ENCODE measurements at places on chromosomes 3 and 15. TPM values are rescaled to one million over a fixed set of nuclear protein-coding genes. Genes with fewer than 3 reads are reported as not detected.
A peak's percentile ranks its signal among the peaks of the same experiment; 100 is the strongest.

The MUSTN1 gene
- 0.55 TPM for total RNA-seq

The LTK gene
- total RNA-seq = 0.24 TPM

GRCh38 chr15:29571792-29572431 lies 250.4 kb downstream of the TJP1 start:
- DNase-seq = peak; percentile 33

GRCh38 chr15:45133561-45133920 lies 3.7 kb downstream of the DUOX1 start:
- no peak for DNase-seq

The HAPLN3 gene
- total RNA-seq = 3.7 TPM

- no peak for DNase-seq
These were observed 16.1 kb upstream of the RARRES1 start for GRCh38 chr3:158748237-158748828.

- DNase-seq = no peak
These were observed 71.3 kb upstream of the HES1 start for GRCh38 chr3:194064380-194065332.

The HHATL gene
- total RNA-seq = 0.55 TPM

DNA sequence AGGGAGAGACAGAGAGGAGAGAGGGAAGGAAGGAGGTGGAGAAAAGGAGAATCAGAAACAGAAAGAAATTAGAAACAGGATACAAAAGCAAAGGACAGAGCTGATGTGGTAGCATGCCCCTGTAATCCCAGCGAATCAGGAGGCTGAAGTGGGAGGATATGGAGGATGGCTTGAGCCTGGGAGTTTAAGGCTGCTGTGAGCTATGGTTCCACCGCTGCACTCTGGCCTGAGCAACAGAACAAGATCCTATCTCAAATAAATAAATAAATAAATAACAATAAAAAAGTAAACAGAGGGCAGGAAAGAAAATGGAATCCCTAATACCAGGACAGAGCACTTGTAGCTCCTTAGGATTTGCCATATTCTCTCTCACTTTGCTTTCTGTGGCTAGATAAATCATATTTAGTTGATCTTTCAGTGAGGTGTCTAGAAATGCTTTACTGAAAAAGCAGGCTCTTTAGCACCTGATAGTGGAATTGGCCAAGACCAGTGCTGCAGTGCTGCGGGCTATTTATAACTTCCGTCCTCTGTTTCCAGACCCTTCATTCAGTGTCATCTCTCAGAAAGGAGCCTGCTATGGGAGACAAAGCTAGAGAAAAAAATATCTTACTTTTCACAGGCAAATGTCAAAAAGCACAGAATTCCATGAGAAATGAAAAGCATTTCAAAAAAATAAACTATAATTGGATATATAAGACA lies 20.0 kb upstream of the SLC28A2 start:
- no peak for DNase-seq

GRCh38 chr3:192737506-192737905 lies 10.2 kb upstream of the FGF12 start:
- no peak for DNase-seq

DNA sequence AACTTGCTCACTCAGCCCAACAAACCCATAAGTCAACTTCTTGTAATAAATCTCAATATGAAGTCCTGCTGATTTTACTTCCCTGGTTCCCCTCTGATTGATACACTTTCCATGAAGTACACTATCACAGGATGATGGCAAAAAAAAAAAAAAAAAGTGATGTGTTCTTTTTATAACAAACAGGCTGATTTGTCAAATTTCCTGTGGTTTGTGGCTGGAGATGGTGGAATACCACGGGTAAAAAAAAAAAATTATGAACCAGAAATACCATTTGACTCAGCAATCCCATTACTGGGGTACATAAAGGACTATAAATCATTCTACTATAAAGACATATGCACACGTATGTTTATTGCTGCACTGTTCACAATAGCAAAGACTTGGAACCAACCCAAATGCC lies 10.7 kb upstream of the SERPINI2 start:
- no peak for DNase-seq

The DPH6 gene
- total RNA-seq = 13.6 TPM

DNA sequence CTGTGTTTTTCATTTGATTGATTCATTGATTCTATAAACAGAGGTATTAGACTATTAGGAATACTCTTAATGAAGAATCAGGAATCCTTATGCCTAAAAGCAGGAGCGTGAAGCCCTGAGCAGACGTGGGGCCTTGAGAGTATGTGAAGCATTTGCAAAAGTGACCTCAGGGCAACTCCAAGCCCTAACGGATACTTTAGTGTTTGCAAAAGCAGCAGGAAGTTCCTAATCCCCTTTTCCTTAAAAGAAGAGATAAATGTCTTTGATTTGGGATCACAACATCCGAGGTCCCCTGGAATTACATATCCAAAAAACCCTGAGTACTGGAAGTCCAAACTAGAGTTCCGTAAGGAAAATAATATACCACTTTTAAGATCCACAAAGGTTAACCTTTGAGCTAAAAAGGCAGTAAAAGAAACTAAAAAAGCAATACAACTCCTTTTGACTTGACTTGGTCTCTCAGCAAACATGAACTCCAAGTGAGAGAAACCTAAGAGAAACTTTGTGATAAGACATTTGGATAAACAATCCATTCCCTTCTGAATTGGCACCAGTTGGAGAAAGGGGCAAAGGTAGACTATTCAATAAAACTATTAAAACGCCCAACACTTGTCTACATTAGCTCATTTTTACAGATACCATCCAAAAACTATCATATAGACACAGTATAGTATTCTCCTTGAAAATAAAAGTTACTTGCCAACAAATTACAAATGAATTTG lies 27.4 kb downstream of the PRTG start:
- DNase-seq = no peak

GRCh38 chr15:89399238-89400115 lies 64.9 kb upstream of the POLG start:
- peak; percentile 38 for DNase-seq

DNA sequence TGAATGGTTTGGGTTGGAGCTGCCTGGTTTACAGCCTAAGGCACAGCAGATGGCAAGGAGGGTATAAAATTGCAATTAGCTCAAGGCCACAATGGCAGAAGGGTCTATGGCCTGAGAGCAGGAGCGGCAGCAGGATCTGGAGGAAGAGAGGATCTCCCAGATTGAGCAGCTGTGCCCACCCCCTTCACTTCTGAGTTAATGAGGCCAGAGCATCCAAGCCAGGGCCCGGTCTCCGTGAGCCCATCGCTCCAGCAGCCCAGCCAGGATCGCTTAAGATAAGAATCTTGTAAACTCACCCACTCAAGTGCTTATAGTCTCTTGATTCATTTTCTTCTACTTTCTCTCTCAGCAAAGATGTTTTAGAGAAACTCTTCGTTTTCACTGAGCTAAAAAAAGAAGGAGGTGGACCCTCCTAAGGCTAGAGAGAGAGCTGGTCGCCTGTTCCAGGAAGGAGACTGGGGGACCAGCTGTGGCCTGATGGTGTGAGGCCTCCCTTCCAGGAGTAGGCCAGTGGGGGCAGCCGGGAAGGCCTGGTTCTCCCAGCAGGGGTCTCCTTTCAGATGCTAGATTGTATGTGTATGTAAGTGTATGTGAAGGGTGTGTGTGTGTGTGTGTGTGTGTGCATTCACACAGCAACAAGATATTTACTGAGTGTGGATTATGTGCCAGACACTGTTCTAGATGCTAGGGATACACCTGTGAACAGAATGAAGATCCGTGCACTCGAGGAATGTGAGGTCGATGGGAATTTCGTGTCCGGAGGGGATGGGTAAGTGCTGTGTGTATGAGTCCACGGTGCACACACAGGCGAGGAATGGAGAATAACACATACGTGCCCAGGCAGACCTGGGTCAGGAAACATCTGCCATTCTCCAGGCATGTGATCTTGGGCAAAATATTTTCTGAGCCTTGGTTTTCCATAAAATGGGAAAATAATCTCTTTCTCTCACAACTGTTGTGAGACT lies 18.6 kb downstream of the MAGEF1 start:
- DNase-seq = no peak

DNA sequence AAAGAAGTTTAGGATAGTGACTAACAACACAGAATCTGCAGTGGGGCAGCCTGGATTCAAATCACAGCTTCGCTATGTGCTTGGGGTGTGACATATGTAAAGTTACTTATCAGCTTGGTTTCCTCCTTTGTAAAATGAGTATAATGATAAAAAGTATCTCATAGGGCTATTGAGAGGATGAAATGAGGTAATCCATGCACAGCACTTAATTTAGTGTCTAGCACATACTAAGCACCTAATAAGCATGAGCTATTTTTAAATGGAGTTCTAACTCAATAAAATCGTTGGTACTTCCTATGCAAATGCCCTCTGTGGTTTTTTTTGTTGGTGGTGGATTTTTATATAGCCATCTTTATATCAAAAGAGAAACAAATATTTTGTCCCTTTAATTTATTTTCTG lies 503.8 kb downstream of the MECOM start:
- no peak for DNase-seq

The PLD1 gene
- total RNA-seq = 25.2 TPM

The IMPG2 gene
- 0.19 TPM for total RNA-seq

The SAXO2 gene
- 3.4 TPM for total RNA-seq

The PAQR5 gene
- 5.2 TPM for total RNA-seq

The FETUB gene
- not detected for total RNA-seq

The ZPLD1 gene
- total RNA-seq = not detected

The CPA3 gene
- total RNA-seq = 6.9 TPM

The CNTN4 gene
- 2.5 TPM for total RNA-seq

- no peak for DNase-seq
These were observed 52.0 kb downstream of the SNRK start for GRCh38 chr3:43338295-43338694.

The JMJD7 gene
- 6.5 TPM for total RNA-seq

The FBXW12 gene
- total RNA-seq = 9.6 TPM

The DPPA4 gene
- not detected for total RNA-seq

DNA sequence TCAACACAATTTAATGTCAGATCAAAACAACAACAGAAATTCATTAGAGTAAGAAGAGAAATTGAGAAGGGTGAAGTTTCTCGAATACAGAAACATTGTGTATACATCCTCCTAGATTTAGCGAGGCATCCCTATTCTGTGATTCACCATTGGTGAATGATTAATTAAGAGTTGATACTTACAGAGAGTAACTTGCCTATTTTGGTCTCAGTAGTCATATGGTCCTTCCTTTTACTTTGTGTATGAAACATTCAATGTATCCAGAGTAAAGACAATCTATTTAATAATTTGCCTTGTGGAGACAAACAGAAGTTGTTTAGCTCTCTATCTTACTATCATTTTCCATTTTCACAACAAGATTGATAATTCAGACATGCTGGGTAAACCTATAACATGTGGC lies 432.0 kb downstream of the ZPLD1 start:
- no peak for DNase-seq

The ARIH1 gene
- total RNA-seq = 59.7 TPM

- DNase-seq = no peak
These were observed 154.3 kb downstream of the EPHA3 start for GRCh38 chr3:89261673-89262072.

The TIMP4 gene
- 4.6 TPM for total RNA-seq

- DNase-seq = no peak
These were observed 42.3 kb downstream of the NKIRAS1 start for GRCh38 chr3:23874359-23875112.

The CP gene
- 19.6 TPM for total RNA-seq
